ENCODE measurements at places on chromosomes 2 and 18.

GRCh38 chr2:197356136-197356535, 45.6 kb upstream of the ANKRD44 start:
- DNase-seq, result no peak

DNA sequence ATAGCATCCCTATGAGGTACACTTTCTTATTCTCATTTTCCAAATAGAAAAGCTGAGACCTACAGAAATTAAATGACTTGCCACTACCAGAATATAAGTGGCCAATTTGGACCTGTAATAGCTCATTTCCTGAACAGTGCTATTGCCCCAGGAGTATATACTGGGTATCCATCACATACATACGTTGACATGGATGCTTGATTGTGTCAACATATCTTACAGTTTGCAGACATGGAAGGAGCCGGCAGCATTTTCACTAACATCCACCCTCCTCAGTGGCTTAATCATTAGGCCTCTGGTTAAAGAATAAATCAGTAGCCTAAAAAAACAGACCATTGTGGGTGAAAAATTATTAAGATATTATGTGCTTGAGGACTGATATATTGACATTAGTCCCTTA, 829.3 kb downstream of the LRP1B start:
- DNase-seq, result no peak

DNA sequence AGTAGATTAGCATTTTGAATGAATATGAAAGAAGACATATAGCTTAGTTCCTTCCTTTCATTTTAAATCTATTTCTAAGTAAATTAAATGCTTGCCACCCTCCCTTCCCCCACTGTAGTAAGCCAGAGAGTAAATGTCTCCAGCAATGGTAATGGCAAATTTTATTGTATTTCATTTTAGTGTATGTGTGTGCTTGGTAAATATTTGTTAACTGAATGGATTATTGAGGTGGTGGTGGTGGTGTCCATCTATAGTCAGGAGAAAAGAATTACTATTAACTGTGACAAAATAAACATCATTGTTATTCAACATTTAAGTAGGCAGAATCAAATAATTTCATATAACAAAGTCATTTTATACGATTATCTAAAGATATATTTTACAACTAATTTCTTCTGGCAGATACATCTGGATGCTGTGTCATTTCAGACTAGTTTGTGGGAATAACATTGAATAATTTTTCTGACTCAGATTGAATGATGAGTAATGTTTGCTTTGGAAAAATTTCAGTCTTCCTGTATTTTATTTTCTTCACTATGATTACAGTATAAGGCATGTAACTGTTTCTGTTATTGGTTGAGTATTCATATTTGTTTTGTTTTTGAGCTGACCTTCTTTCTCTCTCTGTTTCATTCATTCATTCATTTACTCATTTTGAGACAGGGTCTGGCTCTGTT, 18.3 kb downstream of the ASXL3 start:
- no peak for DNase-seq

- no peak for DNase-seq
These were observed 251.1 kb upstream of the TRIB2 start for GRCh38 chr2:12465631-12466135.

DNA sequence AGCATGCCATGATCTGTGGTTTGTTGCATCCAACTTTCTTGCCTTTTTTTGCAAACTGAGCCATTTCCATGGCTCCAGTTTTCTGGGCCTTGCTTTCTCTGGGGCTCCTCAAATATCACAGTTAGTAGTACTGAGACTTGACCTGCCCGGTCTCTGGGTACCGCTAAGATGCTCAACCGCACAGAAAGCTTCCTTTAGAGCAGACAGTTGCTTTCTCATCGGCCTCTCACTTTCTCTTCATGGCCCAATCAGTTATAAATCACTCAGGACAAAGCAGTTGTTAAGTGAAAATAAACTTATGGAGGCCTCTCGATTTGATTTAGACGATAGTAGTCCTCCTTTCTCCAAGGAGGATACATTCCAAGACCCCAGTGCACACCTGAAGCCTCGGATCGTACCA, 141.2 kb upstream of the ASB18 start:
- no peak for DNase-seq

- no peak for DNase-seq
These were observed 74.6 kb upstream of the ARL5A start for GRCh38 chr2:151902829-151903228.

DNA sequence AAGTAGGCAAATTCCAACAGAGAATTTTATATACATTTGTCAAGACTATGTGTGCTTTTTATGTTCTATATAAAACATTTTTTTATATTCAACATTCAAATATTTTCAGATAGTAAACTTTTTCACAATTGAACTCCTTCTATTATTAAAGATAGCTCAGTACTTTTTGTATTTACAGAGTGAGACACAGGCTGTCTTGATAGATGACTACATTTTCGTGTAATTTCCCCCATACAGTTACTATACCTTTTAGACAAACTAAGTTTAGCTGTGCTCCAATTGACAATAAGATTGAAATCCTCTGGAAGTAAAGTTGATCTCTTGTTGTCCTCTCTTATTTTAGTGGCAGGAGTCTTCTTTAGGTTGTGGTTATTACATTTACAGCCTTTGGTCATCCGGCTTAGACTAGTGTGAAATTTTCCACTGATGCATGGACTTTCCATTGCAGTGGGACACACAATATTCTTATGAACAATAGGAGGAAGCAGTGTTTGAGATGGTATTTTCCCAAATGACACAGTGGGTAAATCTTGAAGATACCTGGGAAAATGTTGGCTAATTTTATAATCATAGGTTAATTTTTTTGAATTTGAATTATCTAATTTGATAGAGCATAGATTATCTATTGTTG, 21.0 kb downstream of the ZSWIM2 start:
- no peak for DNase-seq

DNA sequence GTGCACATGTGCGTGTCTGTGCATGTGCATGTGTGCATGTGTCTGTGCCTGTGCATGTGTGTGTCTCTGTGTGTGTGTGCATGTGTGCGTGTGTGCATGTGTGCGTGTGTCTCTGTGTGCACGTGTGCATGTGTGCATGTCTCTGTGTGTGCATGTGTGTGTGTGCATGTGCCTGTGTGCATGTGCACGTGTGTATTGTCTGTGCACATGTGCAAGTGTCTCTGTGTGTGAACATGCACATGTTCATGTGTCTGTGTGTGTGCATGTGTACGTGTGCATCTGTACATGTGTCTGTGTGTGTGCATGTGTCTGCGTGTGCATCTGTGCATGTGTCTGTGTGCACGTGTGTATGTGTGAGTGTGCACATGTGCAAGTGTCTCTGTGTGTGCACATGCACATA, 277.3 kb downstream of the GALR1 start:
- no peak for DNase-seq

DNA sequence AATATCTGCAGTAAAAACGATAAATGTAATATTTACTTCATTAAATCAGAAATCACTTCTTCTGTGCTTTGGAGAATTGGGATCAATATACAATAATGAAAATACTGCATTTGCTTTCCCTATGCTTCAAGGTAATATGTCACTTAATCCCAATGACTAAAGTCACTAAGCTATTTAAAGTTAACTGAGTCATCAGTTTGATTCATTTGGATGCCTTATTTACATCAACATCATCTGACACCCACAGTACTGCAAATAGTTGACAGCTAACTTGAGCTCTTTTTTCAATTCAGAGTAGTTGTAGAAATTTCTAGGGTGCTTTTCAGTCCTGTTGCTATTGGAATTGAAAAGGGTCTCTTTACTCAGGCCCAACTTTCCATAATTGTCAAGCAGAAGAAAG, 776.9 kb upstream of the FSHR start:
- DNase-seq, result no peak

DNA sequence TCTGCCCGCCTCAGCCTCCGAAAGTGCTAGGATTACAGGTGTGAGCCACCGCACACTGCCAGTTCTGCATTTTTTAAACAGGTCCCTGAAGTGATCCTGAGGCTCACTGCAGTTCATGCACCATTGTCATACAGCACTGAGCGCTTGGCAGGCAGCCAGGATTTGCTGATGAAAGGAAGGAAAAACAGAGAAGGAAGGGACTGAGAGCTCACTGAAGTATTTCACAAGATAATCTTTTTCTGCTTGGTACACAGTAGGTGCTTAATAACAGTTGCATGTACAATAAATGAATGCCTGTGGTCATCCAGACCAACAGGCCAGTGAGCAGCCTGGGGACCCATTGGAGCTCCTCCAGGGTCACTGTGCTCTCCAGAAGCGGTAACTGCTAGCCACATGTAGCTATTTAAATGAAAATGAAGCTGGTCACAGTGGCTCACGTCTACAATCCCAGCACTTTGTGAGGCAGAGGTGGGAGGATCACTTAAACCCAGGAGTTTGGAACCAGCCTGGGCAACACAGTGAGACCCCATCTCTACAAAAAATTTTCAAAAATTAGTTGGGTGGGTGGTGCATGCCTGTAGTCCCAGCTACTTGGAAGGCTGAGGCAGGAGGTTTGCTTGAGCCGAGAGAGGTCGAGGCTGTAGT, 33.1 kb upstream of the SMAD7 start:
- no peak for DNase-seq

DNA sequence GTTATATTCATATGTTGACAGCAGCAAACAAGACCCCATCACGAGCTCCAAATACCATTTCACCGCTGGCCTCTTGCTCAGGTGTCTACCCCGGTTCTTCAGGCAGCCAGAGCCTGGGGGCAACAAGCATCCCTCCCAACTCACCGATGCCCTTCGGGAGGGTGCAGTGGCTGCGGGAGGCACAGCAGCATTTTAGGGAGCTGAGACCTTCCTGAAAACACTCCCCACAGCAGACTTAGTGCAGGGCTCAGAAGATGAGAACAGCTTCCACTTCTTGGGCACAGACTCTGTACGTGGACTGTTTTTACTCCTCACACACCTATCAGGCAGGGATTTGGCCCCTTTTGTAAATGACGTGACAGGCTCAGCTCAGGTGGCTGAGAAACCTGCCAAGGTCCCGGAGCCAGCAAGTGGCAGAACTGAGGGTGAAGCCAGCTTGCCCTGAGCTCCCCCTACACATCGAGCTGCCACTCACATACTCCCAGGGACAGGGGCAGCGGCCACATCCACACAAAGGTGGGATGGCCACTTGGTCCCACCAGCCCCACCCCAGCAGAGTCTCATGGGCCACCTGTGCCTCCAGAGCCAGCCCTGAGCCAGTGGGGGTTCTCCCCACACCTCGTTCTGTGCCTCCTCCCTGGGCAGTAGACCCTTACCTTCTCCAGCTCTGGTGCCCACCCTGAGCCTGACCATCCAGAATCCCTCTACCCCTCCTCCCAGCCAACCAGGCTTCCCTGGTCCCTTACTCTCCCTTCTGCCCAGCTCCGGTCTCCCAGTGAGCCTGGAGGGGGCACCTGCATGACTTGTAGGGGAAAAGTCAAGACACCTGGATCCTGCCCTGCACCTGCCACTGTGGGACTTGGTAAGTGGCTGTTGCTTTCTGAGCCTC, 28.5 kb downstream of the CYP27C1 start:
- no peak for DNase-seq

DNA sequence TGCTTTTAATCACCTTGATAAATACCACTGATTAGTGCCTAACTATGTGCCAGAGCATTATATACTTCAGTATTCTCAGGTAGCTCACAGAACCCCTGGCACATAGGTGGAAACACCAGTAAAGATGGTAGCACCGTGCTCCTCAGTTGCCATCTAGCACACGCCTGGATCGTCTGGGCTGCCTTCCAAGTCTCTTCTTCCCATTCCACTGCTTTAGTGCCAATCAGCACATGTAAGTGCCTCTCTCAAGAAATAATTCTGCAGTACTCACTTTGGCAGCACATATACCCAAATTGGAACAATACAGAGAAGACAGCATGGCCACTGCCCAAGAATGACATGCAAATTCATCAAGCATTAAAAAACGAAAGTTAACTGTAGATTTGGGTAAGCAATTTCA, 13.0 kb downstream of the POLR2D start:
- DNase-seq, result no peak

Data from Caco-2 (cell line).